NCI-H2081 treated with DMSO at 0.1 percent for 48 hours (cell line): ENCODE measurements at places on chromosomes 5 and 9.

- no peak for DNase-seq
Observed at GRCh38 chr5:125083981-125084380, 337.5 kb upstream of the ZNF608 start.

GRCh38 chr5:113294311-113295110 is 140.3 kb downstream of the TSSK1B start:
- no peak for DNase-seq

- DNase-seq, result no peak
Observed at GRCh38 chr5:133247881-133248624, 196.2 kb downstream of the HSPA4 start.

DNA sequence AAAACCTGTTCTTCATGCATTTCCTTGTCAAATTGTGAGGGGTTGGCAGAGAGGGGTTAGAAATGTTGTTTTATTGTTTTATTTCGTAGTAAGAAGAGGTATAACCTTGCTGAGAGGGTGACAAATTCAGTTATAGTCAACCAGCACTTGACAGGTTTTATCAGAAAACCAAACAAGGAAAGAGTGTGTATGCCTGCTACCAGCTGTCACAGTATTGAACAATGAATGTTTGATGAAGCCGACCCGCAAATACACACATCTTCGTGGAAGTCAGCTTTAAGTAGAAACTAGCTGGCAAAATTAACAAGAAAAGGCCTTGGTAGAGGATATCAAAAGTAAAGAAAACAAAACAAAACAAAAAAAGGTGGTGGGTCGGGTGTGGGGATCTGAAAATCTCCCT is 214.6 kb upstream of the TLE4 start:
- DNase-seq, result no peak

DNA sequence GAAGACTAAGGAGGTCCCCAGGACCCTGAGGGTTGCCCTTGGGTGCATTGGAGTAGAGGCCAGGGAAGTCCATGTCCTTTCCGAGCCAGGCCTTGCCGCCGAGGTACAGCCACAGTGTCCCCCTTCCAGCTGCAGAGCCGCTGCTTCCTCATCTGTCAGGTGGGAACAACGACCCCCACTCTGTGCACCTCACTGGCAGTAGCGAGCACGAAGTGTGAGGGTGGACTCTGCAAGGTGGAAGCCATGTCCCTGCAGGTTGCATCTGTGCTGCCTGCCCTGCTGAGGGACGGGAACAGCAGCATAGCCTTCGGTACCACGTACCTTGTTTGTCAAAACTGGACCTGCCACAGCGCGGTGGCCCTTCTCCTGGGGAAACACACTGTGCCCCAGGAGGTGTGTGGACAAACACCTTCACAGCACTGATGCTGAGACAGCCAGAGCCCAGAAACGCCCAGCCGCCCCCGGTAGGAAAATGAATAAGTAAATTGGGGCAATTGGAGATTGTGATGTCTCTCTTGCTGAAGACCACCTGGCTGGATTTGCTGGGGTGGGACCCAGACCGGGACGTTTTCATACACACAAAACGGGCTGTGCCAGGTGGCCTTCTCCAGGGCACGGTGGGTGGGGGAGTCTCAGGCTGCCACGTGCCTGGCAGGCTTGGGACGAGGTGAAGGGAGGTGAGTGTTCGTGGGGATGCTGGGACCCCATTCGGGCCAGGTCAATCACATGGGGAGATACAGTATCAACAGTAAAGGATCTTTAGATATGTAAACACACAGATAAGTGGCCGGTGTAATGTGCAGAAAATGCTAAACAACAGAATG is 157.3 kb downstream of the RXRA start:
- DNase-seq, result no peak

- DNase-seq, result no peak
Observed at GRCh38 chr5:32233220-32233695, 59.1 kb upstream of the GOLPH3 start.

DNA sequence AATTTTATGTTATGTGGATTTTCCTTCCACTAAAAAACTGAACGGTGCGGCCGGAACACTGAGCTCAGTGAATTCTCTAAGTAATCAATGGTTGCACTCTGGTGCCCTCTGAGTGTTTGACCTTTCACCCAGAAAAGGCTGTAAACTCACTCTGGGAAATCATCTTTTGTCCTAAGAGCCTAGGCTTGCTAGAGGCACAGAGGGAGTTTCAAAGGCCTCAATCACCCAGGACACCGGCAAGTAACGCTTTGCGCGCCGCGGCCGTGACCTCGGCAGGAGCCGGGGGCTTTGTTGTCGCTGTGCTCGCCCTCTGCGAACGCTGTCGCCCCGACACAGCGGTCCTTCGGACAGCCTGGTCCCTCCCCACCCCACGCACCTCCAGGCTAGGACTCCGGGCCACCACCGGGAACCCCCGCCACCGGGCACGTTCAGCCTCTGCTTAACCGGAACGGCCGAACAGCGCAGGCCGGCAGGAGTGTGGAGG is 703 bp downstream of the ISCA1 start:
- no peak for DNase-seq

DNA sequence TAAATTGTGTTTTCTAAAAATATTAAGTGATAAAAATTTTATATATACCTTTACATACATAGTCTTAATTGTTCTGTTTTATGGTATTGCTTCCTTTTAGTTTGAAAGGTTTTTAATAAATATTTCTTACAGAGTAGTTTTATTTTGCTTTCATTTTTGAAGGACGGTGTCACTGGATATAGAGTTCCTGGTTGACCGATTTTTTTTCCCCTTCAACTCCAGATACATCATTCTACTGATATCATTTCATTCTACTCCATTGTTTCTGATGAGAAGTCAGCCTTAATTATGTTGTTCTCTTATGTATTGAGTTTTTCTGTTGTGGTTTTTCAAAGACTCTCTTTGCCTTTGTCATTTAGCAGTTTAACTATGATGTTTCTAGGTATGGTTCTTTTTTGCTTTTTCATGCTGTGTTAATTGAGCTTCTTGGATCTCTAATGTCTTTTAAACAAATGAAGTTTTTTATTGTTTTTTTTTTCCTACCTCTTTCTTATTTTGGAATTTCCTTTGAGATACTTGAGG is 30.4 kb downstream of the MTREX start:
- DNase-seq, result no peak

GRCh38 chr5:155616779-155617392 is 603.3 kb downstream of the KIF4B start:
- DNase-seq, result no peak

DNA sequence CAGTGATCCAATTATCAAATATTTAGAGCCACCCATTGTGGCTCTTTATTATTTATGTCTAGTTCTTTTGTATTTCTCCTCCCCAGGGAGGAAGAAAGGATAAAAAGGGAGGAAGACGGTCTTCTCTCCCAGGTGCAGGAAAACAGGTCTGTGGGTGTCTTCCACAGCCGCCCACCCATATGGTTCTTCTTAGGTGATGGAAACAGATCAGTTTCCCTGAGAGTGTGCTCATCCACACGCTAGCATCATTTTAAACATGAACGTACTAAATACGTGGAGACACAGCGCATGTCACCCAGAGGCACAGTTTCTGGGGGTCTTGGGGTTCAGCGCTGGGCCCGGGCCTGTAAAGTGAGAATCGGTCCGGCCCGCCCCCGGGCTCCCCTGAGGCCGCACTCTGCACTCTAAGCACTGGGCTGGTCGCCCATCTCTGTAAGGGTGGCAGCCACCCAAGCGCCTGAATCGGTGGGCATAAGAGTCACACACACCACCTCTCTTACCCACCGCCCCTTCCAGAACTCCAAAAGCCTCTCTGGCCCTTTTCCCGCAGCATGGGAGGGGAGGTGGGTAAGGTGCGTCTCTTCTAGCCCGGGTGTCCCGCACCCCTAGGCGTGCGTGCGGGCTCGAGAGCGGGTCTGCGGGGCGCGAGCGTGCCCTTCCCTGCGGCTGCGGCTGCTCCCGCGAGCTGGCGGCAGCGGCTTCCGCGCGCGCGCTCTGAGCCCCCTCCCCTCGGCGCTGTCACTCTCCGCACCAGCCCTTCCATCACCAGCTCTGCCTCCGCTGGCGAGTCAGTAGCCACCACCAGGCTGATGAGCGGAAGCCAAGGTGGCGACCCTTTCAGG is 1.3 kb downstream of the PTCH1 start:
- no peak for DNase-seq

DNA sequence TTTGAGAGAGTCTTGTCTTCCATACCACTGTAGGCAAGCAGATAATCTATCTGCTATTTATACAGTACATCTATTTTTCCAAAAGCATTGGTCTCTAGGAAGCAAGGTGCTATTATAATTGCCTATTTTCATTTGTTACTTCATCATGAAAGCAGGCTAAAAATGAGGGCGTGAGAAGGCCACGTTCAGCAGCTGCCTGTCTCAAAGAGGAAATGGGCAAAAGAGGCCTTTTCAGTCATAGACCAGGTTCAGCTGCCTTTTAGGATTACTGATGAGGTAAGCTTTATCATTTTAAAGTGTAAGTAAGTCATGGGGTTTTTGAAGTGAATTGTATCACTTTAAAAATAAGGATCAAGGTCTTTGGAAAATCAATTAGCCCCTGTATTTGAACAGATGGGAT is 1091.1 kb upstream of the DMAC1 start:
- no peak for DNase-seq

GRCh38 chr9:114745108-114745848 is 60.6 kb downstream of the TNFSF15 start:
- peak; percentile 70 for DNase-seq

DNA sequence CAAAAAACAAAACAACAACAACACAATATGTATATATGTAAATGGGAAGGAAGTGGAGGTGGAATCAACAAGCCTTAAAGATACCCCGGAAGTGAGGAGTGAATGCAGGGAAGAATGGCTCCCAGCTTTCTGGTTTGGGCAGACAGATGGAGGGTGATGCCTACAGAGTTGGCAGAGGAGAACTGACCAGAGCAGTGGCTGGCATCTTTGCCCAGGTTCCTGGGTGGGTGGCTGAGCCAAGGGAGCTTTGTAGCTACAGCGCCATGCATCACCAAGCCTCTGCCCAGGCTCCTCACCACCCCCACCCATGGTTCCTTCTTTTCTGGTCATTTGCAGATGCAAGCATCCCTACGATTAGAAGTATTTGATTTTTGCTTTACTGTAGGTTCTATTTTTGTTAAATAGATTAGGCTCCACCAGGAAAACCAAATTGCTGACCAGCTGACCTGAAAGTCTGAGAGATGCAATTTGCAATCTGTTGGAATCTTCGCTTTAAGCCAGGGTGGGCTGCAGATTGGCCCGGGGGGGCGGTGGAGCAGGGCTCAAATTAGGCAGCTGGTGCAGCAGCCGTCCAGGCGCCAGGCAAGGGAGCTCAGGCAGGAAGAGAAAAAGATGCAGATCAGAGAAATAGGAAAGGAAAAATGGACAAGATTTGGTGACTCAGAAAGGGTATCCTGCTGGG is 163.3 kb upstream of the TBC1D2 start:
- DNase-seq, result no peak

GRCh38 chr9:110188991-110189390 is 19.0 kb downstream of the C9orf152 start:
- no peak for DNase-seq

DNA sequence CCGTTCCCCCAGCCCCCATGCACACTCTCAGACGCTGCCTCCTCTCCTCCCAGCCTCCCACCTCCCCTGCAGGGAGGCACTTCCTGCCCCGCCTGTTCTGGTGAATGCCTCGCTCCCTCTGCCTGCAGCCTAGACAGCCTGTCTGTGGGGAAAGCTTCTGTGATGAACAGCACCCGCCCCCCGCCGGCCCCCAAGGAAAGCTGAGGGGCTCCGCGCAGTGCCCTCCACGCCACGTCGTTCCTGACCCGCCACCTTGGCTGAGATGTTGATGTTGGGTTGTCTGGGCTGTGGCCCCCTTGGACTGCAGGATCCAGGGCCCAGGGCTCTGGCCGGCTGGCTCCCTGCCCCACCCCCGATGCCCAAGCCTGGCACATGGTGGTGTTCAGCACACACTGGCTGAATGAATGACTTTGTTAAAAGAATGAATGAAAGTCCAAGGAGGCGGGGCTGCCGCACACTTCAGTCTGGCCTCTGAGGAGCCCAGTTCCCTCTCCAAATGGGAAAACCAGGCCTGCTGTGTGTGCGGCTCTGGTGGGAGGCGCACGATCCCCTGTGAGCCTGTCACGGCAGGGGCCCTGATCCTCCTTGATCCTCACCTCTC is 2.1 kb upstream of the MYMK start:
- no peak for DNase-seq

DNA sequence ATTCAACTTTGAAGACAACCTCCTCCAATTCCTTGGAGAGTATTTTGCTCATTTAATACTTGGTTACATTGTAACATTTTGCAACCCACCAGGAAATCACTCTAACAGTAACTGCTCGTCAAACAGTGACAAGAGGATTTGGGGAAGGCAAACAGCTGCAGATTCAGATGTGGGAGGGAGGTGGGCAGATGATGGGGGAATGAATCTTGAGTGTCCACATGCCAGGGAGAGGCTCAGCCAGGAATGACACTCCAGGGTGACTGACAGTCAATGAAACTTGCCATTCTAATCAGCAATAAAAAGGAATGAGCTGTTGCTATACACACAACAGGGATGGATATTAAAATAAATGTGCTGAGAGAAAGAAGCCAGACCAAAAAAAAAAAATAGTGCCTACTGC is 97.7 kb upstream of the ANKRD55 start:
- DNase-seq, result no peak

GRCh38 chr9:98120476-98120875 is 1.5 kb upstream of the TRIM14 start:
- no peak for DNase-seq

GRCh38 chr5:3126639-3127038 is 375.2 kb upstream of the IRX2 start:
- no peak for DNase-seq

GRCh38 chr9:4315582-4316215 is 15.8 kb upstream of the GLIS3 start:
- DNase-seq, result no peak

GRCh38 chr5:180332861-180333260 is 20.3 kb downstream of the GFPT2 start:
- no peak for DNase-seq

GRCh38 chr9:95592931-95593330 is 76.2 kb upstream of the PTCH1 start:
- DNase-seq, result no peak

GRCh38 chr5:102743900-102744299 is 11.2 kb upstream of the PAM start:
- no peak for DNase-seq

DNA sequence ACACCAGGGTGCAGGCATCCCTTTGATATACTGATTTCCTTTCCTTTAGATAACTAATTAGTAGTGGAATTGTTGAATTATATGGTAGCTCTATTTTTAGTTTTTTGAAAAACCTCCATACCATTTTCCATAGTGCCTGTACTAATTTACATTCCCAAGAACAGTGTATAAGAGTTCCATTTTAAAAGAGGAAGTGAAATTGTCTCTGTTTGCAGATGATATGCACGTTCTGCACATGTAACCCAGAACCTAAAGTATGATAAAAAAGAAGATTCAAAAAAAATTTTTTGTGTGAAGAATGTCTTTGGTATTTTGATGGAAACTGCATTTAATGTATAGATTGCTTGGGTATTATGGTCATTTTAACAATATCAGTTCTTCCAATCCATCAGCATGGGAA is 424.0 kb upstream of the CCNH start:
- no peak for DNase-seq

- no peak for DNase-seq
Observed at GRCh38 chr9:6714176-6714575, 43.6 kb upstream of the KDM4C start.

GRCh38 chr5:68446070-68446357 is 230.5 kb downstream of the PIK3R1 start:
- DNase-seq, result no peak
